ENCODE measurements at places on chromosomes 11 and 22.

DNA sequence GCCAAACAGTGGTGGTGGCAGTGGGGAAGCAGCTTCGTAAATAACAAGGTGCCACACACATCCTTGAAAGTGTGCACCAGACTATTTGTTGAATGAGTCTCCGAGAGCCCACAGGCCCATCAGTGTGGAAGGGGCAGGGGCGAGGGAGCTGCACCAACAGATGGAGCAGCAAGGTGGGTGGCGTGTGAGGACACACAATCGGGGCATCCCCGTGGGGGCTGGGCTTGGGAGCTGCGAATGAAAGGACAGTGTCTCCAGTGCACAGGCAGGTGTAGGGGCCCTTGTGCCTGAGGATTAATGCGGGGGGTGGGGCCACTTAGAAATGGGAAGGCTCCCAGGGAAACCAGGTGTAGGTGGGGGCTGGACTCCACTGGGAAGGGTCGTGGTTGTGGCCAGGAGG, 2.8 kb downstream of the NRXN2 start:
- peaks cover 8% of the 10 kb centered on the region for H3K4me1 ChIP-seq
- no peak overlapping the region for H3K27ac ChIP-seq
- DNase-seq = no peak
- no peaks in the 10 kb centered on the region for H3K36me3 ChIP-seq
- no peak overlapping the region for H3K4me3 ChIP-seq

- no peak for DNase-seq
- H3K36me3 ChIP-seq = no peaks in the 10 kb centered on the region
- peaks cover 41% of the 10 kb centered on the region for H3K4me1 ChIP-seq
- H3K27me3 ChIP-seq = no peaks in the 10 kb centered on the region
- peak overlapping the region; percentile 87 for H3K27ac ChIP-seq
These were observed 6.9 kb downstream of the DPAGT1 start for GRCh38 chr11:119094816-119095065.

GRCh38 chr22:39729141-39729934, 158.8 kb downstream of the CACNA1I start:
- H3K27ac ChIP-seq = no peak overlapping the region
- no peak for DNase-seq
- H3K4me3 ChIP-seq = no peak overlapping the region
- no peaks in the 10 kb centered on the region for H3K27me3 ChIP-seq

DNA sequence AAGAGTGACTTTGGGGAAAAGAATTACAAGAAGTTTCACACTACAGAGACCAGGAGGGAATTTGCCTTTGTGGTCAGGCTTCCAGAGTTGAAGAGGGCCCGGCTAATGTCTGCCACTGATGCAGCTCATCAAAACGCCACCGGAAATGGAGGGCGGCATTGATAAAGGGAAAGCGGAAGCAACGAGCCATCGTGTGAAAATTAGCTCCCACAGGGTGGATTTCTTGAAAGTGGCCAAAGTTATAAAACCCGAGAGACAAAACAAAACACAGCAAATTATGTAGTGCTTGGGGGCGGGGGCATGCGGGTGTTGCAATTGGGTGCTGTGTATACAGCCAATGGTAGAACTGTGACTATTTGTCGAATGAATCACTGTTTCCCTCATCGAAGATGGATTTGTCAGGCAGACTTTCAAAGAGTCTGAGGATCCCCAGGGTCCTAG, 113.0 kb downstream of the ADAMTS15 start:
- DNase-seq = no peak
- no peaks in the 10 kb centered on the region for H3K27me3 ChIP-seq
